ENCODE measurements at places on chromosomes 3 and 15.

- no peak for DNase-seq
Observed at GRCh38 chr3:160115387-160115786, 109.8 kb upstream of the C3orf80 start.

DNA sequence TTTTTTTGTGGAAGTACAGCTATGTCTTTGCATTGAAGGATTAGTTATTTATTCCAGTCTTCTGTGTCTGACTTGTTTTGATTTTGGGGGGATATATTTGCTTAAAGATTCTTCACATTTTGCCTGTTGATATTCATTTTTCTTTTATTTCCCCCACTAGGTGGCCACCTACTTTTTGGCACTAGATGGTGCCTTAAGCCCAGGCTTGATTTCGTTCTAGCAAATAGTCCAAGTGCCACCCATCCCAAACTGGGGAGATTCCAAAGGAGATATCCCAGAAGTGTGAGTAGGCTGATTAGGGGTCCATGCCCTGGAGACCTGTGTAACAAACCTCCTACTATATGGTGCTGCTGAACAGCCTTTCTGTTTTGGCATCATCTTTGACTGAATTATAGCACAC lies 80.0 kb upstream of the SPATA16 start:
- DNase-seq: no peak

DNA sequence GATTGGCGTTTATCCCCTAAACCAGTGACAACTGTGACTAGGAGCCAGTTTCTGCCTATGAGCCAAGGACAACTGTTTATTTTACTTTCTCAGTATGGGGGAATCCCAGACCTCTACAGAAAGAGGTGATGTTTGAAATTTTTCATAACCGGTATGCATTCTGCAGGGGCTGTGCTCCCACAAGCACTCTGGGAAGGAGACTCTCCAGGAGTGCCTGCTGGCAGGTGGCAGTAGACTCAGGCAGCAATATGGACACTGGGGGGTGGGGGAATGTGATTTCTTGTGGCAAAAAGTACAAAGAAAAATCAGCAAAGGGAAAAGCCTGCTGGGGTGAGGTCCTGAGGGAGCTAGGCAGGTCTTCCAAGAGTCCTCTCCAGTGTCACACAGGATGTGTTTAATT lies 5.9 kb downstream of the TGM4 start:
- no peak for DNase-seq

- DNase-seq: no peak
Observed at GRCh38 chr15:47661661-47662180, 55.6 kb upstream of the SEMA6D start.

DNA sequence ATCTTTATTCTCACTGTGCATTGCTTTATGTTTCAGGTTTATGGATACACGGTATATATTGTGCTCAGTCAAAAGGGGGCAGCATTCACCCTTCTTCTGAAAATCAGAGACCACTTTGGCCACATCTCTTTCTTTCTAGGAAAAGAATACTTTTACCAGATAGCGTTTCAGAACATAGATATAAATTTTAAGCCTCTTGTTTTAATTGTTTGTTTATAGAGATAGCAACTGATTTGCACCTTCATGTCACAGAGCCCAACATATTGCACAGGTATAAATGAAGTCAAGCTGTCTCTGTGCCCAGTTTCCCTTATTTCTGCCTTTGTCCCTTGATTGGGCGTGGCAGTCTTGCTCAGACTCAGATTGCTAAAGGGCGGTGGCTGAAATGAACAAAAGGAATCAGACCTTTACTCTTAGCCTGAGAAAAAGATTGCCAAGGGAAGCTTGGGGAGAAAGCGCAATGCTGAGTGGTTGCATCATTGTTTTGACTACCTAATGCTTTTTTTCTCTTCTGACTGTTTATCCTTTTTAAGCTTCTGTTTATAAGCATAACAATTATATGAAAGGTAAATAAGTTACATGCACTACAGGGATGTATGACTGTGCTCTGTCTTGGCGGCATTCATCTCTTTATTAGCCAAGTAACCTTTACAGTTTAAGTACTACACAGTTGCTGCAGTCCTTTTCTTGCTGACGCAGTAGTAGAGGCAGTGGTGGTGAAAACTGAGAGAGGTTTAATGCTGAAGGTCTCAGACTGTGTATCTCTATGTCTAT lies 70.8 kb upstream of the ZBTB20 start:
- peak; percentile 18 for DNase-seq

DNA sequence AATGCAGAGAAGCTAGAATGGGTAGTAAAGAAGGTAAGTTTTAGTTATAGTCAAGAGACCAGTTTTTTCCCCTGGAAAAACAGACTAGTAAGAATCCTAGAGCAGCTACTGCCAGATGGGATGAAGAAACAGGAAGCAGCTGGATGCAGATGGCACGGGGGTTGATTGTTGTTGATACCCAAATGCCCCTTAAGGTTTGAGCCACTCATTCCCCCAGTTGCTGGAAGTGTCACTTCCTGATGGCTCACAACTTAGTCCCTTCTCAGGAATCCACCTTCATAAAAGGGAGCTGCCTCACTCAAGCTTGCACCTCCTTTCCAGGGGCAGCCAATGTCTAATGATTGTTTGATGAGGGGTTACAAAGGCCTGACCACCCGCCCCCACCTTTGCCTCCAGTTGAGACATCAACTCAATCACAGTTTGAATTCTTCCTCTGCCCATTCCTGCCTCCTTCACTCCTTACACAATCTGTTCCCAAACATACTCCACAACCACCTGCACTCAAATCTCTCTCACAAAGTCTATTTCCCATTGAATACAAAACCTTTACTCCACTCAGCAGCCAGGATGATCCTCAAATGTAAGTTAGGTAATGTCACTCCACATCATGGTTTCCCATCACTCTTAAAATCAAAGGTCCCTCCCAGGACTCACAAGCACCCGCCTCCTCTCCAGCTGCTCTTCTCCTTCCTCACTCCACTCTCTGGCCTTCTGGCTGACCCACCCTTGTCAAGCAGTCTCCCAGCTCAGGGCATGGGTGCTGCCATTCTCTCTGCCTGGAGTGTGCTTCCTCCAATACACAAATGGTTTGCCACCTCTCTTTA lies 450.1 kb upstream of the THBS1 start:
- DNase-seq: no peak

GRCh38 chr3:17469954-17470353 lies 272.5 kb downstream of the TBC1D5 start:
- DNase-seq: no peak

GRCh38 chr3:71916747-71917369 lies 131.9 kb upstream of the PROK2 start:
- DNase-seq: no peak

- no peak for DNase-seq
Observed at GRCh38 chr3:40328374-40328773, 18.9 kb downstream of the EIF1B start.

DNA sequence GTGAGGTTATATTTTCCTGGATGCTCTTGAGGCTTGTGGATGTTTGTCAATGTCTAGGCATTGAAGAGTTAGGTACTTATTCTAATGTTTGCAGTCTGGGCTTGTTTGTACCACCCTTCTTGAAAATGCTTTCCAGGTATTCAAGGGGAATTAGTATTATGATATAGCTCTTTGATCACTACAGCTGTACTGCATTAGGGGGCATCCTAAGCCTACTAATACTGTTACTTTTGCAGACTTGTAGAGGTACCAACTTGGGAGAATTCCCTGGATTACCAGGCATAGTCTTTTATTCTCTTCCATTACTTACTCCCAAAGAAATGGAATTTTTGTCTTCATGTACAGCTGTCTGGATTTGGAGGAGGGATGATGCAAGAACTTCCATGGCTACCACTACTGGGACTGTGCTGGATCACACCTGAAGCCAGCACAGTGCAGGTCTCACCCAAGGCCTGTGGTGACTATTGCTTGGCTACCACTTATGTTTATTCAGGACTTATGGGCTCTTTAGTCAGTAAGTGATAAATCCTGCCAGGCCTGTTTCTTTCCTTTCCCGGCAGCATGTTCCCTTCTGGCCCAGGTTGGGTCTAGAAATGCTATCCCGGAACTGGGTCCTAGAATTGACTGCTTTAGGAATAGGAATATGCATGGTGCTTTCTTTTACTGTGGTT lies 402.9 kb downstream of the IL20RB start:
- DNase-seq: no peak

DNA sequence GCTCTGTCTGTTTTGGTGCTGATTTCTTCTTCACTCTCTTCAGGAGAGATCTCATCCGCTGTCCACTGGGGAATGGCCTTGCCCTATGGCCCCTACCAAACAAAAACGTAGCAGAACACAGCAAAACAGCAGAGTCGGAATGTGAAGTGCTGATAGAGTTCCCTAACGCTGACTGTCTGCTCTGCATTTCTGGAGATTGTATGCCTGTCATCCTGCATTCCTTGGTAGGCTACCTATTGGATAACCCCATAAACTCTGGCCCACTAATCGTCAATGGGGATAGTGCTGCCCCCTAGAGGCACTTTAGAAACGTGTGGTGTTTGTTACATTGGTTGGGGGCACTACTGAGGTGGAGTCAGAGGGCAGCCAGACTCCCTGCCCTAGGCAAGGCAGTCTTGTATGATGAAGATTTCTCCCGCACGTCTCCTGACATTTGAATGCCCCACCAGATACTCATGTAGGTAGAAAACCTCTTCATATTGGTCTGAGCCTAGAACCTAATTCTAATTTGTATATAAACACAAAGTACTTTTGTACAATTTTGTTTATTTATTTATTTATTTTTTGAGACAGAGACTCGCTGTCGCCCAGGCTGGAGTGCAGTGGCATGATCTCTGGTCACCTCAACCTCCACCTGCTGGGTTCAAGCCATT lies 15.6 kb upstream of the MAGEF1 start:
- DNase-seq: peak; percentile 49

DNA sequence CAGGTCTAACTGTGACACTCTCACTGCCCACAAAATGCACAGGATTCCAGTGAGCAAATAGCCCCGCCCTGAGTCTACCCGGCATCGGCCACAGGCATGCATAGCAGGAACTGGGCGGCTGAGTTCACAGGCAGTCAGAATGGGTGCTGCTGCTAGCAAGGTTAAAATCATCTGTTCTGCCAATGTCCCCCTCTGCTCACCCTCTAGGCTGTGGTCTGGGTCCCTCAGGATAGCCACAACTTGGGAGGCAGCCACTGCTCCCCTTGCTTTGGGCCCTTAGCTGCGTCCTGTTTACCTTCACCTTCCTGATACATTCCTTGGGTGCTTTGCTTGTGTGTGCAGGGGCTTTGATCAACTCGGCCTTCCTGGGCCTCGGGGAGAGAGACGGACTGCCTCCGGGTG lies 232.9 kb upstream of the RGMA start:
- DNase-seq: no peak

- no peak for DNase-seq
Observed at GRCh38 chr15:70309716-70310115, 212.0 kb upstream of the TLE3 start.

GRCh38 chr3:16464511-16465148 lies 48.9 kb downstream of the RFTN1 start:
- no peak for DNase-seq

DNA sequence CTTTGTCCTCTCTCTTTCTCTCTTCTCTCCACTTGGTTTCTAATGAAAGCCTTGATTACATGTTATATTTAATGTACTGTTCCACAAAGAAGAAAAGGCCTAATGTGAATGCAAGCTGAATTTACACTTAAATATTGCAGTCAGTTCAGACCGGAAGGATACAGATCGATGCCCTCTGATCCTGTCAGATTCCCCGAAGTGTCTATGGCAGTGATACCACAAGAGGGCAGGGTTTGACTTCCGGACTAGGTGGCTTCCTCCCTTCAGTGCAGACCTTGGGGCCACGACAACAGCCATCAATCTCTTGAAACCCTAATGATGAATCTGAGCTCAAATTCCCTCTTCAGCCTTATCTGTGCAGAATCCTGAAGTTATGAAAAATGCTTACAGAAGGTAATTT lies 29.5 kb downstream of the AGTR1 start:
- DNase-seq: no peak

- DNase-seq: no peak
Observed at GRCh38 chr3:38095669-38096483, 41.1 kb downstream of the ACAA1 start.

DNA sequence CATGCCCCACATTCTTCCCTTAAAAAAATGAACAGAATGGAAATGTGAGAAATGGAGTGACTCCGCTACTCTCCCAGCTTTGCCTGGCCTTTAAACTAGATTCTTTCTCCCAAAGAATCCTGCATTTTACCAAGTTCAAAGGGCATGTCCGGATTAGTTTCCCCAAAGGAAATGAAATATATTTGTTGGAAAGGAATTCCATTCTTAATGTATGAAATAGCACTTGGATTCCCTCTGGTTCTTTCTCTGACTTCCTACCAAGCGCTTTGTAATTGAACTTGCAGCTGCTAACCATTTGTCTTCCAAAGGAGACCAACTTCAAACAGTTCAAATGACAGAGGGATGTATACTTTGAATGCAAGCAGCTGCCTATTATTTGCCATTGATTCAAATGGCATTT lies 18.9 kb downstream of the MAP2K1 start:
- no peak for DNase-seq
